T-helper 1 cell (primary cell): ENCODE measurements at places on chromosomes 11 and 22.

GRCh38 chr11:131579932-131580387 lies 209.5 kb downstream of the NTM start:
- DNase-seq = no peak

DNA sequence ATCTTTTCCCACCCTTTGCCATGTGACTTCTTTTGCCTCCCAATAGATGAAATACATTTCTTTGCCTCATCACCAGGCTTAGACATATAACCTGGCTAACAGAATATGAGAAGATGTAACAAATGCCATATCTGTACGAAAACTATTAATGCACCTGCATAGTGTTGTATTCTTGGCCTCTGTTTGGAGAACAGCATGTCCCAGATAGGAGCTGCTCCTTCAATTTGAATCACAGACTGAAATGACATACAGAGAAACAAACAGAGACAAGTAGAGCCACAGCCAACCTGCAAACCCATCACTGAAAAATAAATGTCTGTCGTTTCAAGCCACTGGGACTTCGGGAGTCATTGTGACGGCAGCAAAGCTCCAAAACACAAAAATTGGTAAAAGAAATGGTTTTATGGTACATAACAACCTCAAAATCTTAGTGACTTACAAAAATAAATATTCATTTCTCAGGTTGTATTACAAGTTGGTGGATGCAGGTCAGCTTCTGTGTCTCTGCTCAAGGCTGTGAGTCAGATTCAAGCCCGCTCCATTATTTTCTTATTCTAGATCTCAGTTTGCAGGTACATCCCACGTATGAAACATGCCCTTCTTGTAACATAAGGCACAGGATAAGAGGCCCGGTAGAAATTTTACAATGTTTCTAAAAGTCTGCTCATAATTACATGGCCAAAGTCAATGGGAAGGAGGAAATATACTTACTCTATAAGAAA lies 171.3 kb upstream of the SOX6 start:
- DNase-seq = no peak

DNA sequence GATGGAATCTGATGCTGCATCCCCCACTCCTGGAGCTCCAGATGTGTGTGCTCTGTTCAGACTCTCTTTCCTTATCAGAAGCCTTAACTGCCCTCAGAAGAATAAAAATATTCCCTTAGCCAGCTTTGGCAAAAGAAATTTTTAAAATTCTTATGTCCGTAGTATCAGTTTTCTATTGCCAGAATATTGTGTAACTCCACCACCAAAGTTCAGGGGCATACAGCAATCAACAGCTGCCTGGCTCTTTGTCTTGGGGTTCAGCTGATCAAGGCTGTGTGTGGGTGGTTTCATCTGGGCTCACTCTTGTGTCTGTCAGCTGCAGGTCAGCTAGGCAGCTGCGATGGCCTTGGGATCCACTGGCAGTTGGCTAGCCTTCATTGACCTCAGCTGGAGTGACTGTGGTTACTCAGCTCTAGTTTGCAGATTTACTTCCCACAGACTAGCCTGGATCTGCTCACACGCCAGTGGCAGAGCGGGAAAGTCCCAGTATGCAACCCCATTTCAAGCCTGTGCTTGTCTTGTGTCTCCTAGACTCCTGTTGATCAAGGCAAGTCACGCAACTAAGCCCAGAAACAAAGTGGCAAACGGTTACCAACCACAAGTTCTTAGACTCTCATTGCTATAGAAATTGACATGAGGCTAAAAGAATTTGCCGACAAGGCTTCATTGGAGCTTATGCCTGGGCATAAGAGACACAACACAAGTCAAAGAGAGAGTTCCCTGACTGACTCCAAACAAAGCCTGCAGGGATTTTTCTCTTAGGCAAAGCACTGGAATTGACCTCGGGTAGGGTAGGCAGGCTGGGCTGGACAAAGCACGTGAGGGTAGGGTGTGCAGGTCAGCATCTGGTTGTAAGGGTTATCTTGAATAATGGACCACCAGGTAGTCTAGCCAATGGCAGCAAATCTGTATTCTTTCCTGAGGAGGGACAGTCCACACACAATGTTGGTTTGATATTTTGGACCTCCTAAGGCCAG lies 7.5 kb downstream of the TMEM138 start:
- DNase-seq = no peak

- DNase-seq = no peak
Observed at GRCh38 chr11:125141178-125141577, 23.4 kb upstream of the PKNOX2 start.

DNA sequence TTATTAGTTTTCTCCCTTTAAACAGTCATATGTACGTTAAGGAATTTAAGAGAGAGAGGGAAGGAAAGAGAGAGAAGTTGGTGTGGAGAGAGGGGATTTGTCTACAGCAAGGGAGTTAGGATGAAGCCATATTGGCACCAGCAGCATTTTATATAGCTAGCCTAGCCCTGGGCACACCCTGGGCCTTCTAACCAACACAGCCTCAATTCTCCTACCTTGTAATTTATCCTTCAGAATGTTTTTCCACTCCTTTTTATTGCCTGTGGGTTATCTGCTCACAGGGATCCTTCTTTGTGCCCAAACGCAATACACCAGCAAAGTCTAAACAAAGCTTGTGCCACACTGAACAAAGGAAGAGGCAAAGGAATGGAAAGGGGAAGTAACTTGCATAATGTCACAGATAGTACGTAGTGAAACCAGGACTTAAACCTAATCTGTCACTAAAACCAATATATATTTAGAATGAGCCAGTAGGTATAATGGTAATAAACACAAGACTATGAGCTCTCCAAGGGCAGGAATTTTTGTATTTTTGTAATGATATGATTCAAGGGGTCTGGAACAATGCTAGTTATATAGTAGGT lies 613.8 kb upstream of the TENM4 start:
- no peak for DNase-seq

DNA sequence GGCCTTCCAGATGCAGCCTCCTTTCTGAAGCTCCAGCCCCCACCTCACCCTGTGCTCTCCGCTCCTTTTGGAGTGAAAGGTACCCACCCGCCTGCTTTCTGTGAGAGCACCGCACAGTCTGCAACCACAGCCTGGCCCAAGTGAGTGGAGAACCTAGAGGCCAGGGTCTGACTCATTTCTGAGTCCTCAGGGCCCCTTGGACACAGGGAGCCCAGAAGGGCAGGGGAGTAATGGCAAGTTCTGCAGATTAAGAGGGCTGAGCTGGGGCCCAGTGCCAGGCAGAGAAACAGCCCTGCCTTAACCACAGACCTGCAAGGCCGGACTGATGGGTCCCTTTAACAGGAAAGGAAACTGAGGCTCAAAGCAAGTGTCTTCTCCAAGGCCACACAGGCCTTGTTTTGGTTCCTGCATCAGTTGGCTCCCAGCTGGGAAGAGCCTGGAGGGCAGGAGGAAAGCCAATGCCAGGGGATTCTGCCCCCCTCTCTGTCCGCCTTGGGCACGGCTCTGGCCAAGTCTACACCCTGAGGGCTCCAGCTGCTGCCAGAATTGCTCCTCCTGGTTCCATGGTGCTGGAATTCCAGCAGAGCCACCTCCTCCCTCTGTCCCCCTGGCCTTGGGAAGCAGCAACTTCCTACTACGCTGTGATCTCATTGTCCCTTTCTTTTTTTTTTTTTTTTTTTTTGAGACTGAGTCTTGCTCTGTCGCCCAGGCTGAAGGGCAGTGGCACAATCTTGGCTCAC lies 55.1 kb downstream of the CYTH4 start:
- DNase-seq = no peak

DNA sequence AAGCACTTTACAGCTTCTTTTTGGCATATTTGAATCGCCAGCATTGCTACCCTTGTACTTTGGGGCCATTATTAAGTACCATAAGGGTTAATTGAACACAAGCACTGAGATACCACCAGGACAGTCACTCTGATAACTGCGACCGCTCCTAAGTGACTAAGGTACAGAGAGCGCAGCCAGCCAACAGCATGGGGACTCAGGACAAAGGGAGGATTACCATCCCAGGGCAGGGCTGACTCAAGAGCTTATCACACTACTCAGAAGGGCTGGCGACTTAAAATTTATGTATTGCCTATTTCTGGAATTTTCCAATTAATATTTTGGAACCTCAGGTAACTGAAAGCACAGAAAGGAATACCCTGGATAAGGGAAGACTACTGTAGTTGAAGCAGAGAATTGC lies 479 bp downstream of the ZNF280A start:
- DNase-seq = no peak

GRCh38 chr22:49431551-49431950 lies 396.1 kb downstream of the BRD1 start:
- DNase-seq = no peak

- peak; percentile 31 for DNase-seq
Observed at GRCh38 chr11:848380-848931, 5.8 kb downstream of the TSPAN4 start.
